ENCODE measurements at places on chromosomes 7 and 10.

DNA sequence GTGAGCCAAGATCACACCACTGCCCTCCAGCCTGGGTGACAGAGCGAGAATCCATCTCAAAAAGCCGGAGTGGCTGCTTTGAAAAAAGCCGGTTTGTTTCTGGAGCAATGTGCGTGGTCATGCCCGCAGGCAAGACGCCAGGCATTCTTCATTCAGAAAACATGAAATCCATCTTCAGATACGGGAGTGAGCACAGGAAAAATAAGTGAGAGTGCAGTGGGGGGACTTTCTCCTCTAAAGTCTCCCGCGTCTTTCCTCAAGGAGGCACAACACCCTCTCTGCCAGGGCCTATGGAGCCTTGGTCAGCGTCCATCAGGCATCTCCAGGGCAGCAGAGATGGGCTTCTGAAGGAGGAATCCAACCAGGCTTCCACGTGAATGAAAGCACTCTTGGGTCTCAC, 62.3 kb upstream of the DGKI start:
- DNase-seq, result no peak

DNA sequence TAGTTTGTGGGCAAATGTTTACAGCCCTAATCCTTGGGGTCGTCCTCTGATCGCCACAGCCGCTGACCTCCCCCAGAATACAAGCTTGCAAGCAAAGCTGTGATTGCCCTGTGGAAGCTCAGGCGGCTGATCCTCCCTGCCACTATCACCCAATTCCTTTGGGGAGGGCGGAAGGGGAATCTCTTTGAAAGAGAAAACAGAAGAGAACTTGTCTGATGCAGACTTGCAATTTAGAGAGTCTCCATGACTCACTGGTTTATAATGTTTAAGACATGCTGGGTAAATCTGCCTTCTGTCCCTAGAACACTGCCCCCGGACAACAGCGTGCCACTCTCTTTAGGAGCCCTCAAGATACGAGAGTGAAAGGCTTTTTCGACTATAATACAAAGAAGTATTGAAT, 75.5 kb downstream of the NRP1 start:
- no peak for DNase-seq

DNA sequence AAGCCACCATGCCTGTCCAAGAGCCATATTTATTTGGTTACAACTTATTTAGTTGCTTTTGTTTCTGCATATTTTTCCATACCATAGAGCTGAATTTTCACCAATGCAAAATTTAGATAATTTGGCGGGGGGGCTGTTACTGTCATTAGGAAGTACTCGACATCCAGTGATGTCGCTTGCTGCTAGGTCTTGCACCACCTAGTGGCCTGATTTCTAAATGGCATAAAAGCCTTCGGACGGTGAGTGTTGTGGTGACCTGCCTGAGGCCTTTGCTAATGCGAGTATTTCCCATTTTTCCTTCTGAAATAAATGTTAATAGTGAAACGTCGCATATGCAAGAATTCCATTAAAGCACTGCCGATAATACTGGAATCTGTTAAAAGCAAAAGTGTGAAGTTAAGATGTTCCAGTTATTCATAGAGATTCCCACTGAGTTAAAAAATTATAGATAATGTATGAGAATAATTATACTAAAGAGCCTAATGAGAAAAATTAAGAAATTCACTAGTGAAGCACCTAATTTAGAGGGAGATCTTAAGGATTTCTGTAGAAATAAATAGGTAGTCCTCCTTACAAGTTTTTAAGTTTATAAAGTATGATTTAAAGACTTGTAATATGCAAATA, 86.1 kb upstream of the DNAJB6 start:
- DNase-seq, result no peak

- no peak for DNase-seq
Observed at GRCh38 chr10:58642283-58642682, 129.6 kb downstream of the BICC1 start.

- no peak for DNase-seq
Observed at GRCh38 chr7:47080816-47081215, 501.1 kb downstream of the TNS3 start.

- DNase-seq, result no peak
Observed at GRCh38 chr10:112376396-112376790, 2.5 kb downstream of the ACSL5 start.

GRCh38 chr10:75379817-75380216, 21.7 kb downstream of the ZNF503 start:
- DNase-seq, result no peak

GRCh38 chr10:95391581-95392216, 100.9 kb upstream of the PDLIM1 start:
- peak; percentile 38 for DNase-seq

DNA sequence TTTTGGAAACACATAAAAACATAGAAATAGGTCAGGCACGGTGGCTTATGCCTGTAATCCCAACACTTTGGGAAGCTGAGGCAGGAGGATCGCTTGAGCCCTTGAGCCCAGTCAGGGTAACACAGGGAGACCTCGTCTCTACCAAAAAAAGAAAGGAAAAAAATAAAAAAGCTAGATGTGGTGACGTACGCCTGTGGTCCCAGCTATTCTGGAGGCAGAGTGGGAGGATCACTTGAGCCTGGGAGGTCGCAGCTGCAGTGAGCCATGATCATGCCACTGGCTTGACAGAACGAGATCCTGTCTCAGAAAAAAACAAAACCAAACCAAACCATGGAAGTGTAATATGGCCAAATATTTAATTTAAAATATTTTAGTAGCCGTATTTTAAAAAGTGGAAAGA, 55.6 kb downstream of the MCU start:
- DNase-seq, result no peak

DNA sequence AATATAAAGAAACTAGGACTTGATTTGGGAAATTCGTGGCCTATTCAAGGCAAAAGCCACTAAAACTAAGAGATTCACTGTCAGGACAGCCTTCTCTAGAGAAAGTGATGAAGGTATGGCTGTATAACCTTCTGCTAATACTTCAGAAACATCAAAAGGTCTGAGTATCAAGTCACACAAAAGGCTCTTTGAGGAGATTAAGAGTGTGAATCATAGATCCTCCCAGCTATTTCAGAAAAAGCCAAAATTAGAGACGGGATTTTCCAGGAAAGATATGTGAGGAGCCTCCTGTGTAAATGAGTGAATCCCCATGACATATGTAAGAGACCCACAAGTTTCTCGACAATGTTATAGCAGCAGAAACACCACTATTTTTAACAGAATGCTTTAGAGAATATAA, 56.2 kb downstream of the UBE3C start:
- no peak for DNase-seq

- no peak for DNase-seq
Observed at GRCh38 chr10:23345861-23346260, 1.3 kb upstream of the C10orf67 start.

- no peak for DNase-seq
Observed at GRCh38 chr10:103281753-103282152, 4.8 kb downstream of the INA start.

DNA sequence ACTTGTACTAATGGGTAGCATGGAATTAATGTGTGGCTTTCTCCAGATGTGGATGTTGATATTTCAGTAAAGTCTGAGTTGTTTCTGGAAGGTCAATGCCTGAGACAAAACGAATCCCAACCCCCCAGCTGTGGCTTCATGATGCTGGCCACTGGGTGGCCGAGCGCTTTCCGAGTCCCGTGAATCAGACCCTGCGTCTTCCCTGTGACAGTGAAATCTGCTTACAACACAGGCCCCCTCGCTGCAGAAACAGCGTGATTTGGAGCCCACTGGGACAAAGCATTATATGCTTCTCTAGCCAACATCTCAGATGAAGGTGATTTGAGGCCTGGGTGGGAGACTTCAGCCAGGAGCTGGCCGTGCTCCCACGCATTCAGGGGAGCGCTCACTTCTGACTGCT, 124.7 kb downstream of the WDR37 start:
- no peak for DNase-seq

DNA sequence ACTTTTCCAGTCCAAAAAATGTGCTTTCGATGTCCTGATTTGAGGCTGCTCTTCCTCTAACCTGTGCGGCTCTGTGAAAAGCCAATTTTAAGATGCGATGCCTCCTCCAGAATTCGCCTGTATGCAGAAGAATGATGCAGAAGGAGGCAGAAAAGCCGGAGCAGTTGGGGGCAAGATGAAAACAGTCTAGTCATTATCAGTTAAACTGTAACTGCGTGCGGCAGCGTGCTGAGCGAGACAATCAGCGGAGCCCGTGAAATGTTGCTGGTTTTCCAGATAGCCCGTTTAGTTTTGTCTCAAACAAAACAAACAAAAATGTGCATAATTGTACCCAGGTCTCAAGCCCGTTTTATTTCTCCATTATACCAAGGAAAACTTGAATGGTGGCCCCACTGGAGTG, 137.0 kb upstream of the FGFR2 start:
- no peak for DNase-seq

DNA sequence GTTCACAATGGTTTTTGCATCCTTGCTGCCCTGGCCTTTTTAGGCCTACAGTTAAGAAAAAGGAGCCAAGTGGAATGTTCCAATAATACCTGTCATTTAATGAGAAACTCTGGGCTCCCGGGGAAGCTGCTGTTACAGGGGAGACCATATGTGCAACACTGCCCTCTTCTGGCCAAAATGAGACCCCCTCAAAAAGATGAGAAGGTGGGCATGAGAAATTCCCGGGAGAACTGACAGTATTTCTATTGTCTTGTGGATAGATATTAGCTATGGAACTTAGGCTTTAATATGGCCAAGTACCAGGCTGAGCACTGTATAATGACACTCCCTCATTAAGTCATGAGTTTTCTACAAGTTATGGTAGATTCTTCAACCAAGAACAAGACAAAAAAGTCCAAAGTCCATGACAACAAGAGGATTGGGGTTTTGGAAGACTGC, 99.4 kb downstream of the CCDC3 start:
- peak; percentile 48 for DNase-seq

GRCh38 chr7:44477063-44477830, 13.2 kb downstream of the NUDCD3 start:
- DNase-seq, result peak; percentile 46

GRCh38 chr7:20284771-20285143, 45.9 kb upstream of the ITGB8 start:
- no peak for DNase-seq

DNA sequence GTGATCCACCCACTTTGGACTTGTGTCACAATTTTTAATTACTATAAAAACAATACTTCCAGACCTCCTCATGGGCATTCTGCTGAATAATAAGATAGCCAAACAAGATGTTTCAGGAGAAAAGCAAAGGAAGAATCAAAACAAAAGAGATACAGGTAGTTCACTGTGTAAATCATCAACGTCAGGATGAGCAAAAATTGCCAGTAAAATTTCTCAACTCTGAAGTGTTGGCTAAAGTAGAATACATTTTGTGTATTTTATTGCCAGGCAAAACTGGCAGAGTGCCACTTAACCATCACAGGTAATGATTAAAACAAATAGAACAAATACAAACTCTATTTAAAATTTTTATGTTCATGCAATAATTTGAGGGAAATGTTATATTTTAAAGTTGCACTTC, 24.8 kb downstream of the ABCB4 start:
- no peak for DNase-seq

- no peak for DNase-seq
Observed at GRCh38 chr7:45898222-45898621, 9.9 kb downstream of the IGFBP1 start.

- peak; percentile 73 for DNase-seq
Observed at GRCh38 chr10:99329554-99330346, 594 bp downstream of the CNNM1 start.

DNA sequence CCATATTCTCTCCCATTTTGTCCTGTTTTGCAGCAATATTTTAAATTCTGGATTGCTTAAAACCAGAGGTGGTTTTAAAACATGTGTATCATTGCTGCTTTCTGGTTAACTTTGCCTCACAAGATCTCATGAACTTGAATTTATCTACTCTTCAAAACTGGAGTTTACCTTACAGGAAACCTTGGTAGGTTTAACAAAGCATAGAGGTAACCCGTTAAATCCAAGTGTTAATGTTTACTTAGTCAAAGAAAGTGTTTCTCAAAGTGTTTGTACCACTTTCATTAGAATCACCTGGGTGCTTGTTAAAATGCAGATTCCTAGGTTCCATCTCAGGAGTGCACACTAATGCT, 44.0 kb upstream of the VDAC2 start:
- DNase-seq, result no peak

DNA sequence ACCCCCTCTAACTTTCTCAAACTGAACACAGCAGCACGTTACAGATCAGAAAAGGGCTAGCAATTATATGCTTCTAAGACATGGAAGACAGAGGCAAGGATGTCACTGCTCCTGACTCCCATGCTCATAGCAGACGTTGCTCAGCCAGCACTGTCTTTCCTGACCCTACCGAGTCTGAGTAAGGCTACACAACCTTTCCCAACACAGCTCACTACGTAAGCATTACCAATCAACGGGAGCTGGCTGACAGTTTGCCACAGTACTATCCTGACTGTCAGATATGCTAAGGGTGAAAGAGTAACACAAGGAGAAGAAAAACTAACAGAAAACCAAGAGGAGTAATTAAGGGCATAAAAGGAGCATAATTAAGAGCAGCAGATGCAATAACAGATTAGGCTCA, 171.2 kb downstream of the CHCHD3 start:
- DNase-seq, result no peak

- DNase-seq, result no peak
Observed at GRCh38 chr7:84913731-84914130, 273.1 kb downstream of the SEMA3D start.

GRCh38 chr7:15947754-15948153, 261.3 kb upstream of the MEOX2 start:
- DNase-seq, result no peak

DNA sequence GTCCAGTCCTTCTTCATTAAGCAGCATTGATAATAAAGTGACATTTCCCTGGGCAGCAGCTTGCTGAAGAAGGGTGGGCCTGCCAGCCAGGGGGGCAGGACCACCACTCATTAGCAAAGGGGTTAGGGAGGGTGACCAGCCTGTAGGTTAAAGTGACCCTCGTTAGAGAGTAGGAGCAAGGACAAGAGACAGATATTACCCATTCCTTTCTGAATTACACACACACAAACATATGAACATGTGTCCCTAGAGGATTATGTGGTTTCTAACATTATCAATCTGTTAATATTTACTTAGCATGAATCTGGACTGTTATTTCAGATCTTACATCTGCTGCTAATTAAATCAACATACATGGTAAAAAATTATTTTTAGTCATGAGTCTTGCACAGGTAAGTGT, 88.9 kb downstream of the CTTNBP2 start:
- no peak for DNase-seq

DNA sequence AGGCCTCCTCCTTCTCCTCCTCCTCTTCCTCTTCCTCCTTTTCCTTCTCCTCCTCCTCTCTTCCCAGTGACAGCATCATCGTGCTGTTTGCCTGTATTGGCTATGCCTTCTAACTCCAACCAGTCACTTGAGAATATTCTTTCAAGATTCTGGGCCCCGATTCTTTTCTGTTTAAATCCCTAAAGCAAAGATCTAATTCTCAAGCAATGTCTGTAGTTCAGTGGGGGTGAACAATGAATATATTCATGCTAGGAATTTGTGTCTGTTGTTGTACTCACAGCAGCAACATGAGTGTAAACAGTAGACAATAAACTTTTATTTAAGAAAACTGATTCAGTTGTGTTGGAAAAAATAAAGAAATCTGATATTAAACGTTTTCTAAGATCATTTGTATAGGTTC, 30.7 kb downstream of the NUDT5 start:
- no peak for DNase-seq

All from right kidney (tissue), 9 donors.